Stimulated activated CD8-positive, alpha-beta memory T cell treated with anti-CD3 and anti-CD28 coated beads, Interleukin-2, amount 100 ng/mL, for 1 hour (primary cell): ENCODE measurements at places on chromosomes 12 and 14.

- no peak for DNase-seq
These were observed 18.9 kb upstream of the CARMIL3 start for GRCh38 chr14:24032727-24033418.

GRCh38 chr14:93220509-93220908 lies 13.5 kb downstream of the UBR7 start:
- DNase-seq: no peak

DNA sequence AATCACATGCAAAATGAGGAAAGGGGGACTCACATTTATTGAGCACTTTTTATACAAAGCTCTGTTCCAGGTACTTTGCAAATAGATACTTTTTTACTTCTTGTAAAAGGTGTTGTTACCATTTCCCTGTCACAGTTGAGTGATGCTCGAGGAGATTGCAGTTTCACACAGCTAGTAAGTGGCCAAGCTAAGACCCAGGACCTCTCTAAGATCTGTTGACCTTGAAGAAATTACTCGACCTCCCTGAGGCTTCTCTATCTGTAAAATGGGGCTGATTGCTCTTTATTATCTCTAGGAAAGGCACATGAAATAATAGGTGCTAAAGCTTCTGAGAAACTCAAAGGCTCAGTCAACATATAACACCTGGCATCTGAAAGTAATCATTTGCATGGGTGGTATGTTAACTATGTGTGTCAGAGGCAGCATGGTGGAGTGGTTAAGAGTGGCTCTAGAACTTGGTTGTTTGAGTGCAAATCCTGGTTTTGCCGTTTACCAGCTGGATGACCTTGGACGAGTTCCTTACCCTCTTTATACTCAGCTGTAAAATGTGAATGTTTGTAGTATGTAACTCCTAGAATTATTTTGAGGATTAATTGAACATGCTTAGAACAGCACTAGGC lies 41.5 kb downstream of the IFT81 start:
- DNase-seq: no peak

- DNase-seq: no peak
These were observed 368.8 kb downstream of the ETNK1 start for GRCh38 chr12:22993609-22994315.

DNA sequence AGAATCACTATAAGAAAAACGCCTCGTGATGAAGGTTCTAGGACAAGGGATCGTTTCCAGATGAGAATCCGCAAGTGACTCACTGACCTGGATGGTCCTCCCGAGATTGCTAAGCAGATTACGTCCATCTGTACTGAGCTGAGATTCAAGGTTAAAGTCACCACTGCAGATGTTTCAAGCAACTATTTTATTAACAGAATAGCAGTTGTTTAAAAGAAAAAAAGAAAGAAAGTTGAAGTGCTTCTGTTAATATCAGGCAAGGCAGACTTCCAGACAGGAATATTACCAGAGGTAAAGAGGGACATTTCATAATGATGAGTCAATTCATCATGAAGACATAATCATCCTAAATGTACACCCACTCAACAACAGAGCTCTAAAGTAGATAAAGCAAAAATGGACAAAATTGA lies 17.9 kb downstream of the PXN start:
- no peak for DNase-seq

DNA sequence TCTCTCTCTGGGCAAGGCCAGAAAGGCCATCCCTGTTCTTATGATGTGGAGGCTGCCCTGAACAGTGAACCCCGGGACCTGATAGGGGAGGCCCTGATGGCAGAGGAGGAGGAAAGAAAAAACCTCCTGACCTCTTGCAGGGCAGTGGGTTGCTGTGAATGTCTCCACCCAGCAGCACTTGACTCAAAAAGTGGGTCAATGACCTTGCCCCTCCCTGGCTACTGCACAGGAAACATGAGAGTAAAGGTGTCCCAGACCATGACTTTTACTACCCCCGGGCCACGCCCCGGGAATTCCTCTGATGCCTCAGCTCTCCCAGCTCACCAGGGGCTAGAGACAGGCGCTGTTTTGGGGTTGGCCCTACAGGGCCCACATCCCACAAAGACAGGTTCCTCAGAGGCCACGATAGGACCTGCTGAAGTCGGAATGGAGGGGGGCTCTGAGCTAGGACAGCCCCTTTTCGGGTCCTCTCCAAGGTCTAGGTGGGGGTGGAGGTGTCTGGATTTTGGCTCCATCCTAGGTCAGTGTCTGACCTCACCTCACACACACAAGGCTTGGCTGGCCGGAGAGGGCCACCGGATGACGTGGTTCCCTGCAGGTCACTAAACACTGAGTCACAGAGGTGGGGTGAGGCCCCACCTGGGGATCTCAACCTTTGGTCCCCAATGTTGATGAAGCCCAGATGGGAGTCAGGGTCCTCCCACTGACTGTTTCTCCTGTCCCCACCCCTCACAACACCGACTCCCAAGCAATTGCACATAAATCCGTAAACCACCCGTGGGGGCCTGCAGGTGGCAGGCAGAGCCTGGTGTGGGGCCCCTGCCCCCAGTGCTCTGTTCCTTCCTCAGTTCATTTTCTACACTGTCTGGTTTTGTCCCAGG lies 1.6 kb downstream of the RHOF start:
- DNase-seq: no peak

DNA sequence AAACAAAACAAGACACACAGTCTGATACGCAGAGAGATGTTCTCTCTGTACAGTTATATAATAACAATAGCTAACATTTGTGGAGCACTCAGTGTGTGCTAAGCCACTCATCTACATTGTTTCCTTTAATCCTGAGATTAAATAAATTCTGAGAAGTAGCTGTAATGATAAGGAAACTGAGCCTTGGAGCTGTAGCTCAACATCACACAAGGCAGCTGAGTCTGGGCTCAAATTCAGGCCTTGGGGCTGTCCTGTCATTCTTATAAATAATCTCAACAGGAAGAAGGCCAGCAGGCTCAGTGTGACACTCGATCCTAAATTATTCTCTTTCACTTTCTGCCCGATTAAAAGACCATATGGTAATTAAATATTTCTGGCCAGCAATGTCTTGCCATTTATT lies 24.5 kb downstream of the CDKN1B start:
- DNase-seq: no peak

DNA sequence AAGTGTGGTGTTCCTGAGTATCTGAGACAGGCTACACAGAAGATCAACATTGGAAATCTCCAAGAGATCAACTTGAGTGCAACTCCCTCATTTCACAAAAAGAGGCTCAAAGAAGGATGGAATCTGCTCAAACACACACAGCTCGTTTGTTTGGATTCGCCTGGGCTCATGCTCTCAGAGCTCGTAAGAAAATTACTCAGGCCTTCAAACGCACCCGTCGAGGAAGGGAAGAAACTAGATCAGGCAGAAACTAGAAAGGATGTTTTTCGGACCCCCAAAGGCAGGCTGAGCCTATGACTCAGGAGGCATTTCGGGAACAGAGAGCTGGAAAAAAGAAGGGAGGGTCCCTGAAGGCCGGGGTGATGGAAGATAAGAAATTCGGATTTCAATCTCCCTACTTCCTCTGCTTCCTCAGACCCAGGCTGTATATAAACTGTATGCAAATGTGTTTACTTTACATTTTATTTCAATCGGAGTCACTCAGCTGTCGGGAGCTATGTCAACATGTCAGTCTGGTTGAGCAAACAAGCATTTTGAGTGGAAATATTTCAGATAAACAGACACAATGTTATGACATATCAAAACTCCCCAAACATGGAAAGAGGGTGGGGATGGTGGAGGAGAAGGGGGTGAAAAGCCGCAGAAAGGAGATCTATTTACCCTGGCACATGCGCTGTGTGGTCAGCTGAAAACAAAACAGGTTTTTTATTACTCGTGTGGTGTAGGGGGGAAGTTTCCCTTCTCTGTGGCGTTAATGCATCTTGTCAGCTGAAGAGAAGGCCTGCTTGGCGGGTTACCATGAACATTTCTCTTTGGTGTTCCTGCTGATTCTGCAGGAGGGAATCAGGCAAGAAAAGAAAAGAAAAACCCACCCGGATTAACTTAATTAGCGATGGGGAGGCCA lies 129.1 kb upstream of the TBX3 start:
- DNase-seq: no peak

DNA sequence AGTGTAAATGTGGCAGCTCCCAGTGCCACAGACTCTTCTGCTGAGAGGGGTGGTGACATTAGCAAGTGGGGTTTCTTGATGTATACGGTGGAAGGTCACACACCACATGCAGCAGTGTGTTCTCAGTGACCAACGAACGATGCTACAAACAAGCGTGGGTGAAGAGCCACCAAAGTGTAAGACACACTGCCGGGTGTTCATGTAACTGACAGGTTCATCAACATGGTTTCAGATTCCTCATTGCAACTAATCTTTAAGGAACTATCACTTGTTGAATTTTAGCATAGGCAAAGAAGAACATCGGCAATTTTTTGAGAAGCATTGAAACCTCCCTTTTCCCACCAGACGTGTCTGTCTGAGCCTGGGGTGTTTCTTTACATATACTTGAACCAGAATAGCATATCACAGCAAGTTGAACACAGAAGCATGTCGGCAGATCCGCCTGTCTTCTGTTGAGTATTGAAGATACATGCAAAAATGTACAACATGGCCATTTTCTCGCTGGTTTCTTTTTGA lies 58.8 kb downstream of the PPP2R5C start:
- DNase-seq: no peak

- DNase-seq: no peak
These were observed 636 bp upstream of the ARL6IP4 start for GRCh38 chr12:122979908-122980182.

- no peak for DNase-seq
These were observed 212.0 kb downstream of the PTPRO start for GRCh38 chr12:15534322-15534721.

GRCh38 chr12:125518074-125518473 lies 452.8 kb downstream of the AACS start:
- DNase-seq: no peak

DNA sequence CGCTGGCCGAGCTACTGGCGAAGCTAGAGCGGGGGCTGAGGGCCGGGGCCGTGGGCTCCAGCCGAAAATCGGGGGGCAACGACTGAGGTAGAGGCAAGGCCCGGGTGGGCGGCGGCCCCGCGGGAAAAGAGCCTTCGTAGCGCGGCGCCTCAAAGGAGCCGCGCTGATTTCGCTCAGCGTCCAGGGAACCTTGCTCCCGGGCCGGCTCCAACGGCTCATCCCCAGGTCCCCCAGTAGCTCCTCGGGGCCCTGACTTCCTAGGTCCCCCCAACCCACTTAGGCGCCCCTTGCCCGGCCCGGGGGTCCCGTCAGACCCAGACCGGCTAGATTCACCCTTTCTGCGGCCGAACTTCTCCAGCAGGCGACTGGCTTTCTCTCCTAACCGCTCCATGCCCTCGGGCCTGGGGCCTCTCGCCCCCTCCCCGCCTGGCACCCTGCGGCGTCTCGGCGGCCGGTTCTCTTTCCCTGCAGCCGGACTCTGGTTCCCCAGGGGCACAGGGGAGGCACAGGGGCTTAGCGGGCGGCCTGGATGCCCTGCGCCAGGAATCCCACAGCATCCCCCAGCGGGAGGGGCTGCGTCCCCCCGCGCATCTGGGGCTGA lies 375 bp downstream of the AJUBA start:
- no peak for DNase-seq
